CD8-positive, alpha-beta memory T cell (primary cell): ENCODE measurements at places on chromosomes 1 and 21. TPM values are rescaled to one million over a fixed set of nuclear protein-coding genes. Genes with fewer than 3 reads are reported as not detected.

The CRABP2 gene
- 0.66 TPM for total RNA-seq

The ZFP69 gene
- 2.9 TPM for total RNA-seq

DNA sequence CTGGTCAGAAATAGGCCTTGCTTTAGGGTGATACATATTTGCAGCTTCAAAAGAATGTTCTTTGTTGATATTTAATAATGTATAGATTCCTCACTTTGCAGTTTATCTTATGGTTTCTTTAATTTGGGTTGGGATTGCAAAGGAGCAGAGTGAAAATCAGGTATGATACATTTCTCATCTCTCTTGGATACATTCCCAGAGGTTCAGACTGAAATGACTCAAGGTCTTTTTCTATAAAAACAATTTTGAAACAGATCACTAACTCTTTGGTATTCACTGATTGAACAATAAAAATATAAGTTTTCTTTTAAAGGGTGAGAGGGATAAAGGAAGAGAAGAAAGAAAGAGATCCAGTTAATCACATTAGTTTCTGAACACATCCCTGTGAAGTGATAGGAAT lies 606.5 kb upstream of the CAMK1G start:
- DNase-seq, result no peak

- DNase-seq, result no peak
Measured at GRCh38 chr1:218380125-218380977, 35.2 kb downstream of the TGFB2 start.

GRCh38 chr1:12177999-12178441 lies 11.2 kb downstream of the TNFRSF1B start:
- DNase-seq, result peak; percentile 85

GRCh38 chr1:162367073-162367472 lies 9.6 kb downstream of the SPATA46 start:
- no peak for DNase-seq

DNA sequence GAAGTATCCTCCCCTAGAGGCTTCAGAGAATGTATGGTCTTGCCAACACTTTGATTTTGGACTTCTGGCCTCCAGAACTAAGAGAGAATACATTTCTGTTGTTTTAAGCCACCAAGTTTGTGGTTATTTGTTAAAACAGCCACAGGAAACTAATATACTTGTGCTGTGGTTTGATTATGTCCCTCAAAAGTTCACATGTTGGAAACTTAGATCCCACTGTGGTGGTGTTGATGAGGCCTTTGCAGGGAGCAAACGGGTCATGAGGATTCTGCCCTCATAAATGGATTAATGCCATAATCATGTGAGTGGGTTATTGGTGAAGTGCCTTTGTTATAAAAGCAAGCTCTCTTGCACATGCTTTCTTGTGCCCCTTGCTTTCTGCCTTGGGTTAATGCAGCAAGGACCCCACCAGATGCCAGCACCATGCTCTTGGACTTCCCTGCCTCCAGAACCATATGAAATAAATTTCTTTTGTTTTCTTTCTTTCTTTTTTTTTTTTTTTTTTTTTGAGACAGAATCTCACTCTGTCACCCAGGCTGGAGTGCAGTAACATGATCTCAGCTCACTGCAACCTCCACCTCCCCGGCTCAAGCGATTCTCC lies 157.3 kb downstream of the CLIC6 start:
- no peak for DNase-seq

DNA sequence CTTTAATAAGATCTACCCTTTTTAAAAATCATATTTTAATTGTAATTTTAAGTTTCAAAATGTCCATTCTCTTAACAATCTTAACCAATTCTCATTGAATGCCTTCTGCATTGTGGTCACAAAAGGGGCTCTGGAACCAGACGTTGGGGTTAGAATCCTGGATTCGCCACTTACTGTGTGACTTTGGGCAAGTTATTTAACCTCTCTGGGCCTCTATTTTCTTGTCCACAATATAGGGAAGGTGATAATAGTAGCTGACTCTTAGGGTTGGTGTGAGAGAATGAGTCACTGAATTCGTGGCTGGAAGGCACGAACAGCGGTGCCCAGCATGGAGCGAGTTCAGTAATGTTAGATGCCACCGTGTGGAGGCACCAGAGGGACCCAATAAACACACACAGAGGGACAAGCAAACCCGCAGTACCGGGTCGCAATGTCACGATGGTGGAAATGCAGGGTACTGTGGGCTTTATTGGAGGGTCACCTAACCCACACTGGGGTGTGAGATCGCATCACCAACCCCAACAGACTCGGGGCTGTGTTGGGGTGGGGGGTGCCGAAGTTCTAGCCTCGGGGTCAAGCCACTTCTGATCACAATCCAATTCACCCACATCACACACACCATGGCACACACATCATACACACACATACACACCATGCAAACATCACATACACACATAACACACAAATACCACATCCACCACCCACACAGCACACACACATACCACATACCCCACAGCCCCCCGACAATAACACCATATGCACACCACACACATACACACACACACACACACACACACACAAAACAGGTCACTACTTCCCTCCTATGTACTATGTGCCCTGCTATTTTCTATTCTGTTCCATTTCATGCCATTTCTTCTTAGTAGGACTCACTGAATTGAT lies 27.0 kb upstream of the IFNAR2 start:
- DNase-seq, result no peak
